ENCODE measurements at places on chromosomes 6 and 20.

- DNase-seq: no peak
Observed at GRCh38 chr20:48129345-48129942, 344.2 kb upstream of the SULF2 start.

DNA sequence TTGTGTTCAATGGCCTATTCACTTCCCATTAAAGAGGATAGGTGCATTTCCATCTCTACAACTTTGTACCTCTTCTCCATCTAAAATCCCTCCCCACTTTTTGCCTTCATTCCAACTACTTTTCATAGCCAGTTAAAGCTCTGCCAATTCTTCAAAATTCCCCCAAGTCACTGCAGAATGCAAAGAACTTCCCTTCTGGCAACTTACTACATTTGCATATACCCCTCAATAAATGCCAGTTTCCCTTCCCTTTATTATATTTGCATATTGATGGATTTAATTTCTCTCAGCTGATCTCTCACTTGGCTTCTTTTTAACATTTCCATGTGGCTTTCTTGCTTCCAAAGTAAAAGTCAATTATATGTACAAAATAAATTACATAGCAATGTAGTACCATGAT is 393.4 kb downstream of the HACE1 start:
- no peak for DNase-seq

DNA sequence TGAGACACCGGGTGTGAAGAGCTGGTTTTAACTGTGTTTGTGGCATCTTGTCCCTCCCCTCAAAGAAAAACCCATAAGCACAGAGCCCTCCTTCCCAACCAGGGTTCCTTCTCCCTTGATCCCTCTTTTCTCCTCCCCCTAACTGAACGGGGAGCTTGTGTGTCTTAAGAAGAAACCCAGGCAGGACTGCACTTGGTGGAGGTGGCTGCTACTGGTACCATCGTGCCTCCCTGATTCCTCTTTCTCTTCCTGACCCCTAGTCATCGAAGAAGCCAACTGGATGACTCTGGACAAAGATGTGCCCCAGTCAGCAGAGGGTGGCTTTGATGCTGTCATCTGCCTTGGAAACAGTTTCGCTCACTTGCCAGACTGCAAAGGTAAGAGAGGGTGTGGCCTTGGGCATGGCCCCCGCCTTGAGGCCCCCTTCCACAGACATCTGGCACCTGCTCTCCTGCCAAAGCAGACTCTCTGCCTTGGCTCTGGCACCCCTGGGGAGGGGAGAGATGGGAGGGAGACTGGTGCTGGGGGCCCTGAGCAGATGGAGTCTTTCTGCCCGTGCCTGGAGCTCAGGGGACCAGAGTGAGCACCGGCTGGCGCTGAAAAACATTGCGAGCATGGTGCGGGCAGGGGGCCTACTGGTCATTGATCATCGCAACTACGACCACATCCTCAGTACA is 2.1 kb downstream of the GNMT start:
- no peak for DNase-seq

DNA sequence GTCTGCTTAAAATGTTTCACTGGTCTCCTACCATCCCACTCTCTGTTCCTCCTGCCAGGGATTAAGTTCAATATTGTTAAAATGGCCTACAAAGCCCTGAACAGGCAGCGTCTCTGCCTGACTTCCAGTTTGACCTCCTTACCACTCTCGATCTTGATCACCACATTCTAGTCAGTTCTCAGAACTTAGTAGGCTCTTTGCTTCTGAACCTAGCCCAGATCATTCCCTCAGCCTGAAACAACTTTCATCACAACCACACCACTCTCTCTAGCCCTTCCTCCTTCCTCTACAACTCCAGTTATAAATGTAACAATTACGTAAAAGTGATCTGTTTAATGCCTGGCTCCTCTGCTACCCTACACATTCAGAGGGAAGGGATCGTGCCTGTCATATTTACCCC is 53.3 kb downstream of the ATG5 start:
- DNase-seq: no peak

GRCh38 chr6:116924245-116924644 is 47.2 kb downstream of the RFX6 start:
- DNase-seq: no peak

GRCh38 chr20:14877301-14878028 is 540.1 kb upstream of the FLRT3 start:
- no peak for DNase-seq

- DNase-seq: no peak
Observed at GRCh38 chr6:163405412-163406309, 8.9 kb upstream of the QKI start.

DNA sequence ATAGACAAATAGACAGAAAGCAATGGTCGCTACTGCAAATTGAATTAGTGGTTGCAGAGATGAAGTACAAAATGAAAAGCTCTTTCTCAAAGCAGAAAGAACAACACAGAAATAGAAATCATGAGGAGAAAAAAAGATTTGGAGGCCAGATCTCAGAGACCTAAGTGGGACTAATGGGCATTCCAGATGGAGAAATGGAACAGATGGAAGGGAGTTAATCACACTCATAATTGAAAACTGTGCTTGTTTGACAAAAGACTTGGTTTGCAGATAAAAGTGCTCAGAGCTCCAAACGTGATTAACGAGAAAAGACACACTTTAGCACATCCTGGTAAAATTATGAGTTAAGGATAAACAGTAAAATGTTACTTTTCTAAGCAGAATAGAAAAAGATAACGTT is 58.1 kb upstream of the SNRPB2 start:
- DNase-seq: no peak

- DNase-seq: no peak
Observed at GRCh38 chr20:18722371-18722770, 91.2 kb upstream of the SCP2D1 start.

GRCh38 chr6:24451581-24452388 is 37.6 kb downstream of the GPLD1 start:
- no peak for DNase-seq

DNA sequence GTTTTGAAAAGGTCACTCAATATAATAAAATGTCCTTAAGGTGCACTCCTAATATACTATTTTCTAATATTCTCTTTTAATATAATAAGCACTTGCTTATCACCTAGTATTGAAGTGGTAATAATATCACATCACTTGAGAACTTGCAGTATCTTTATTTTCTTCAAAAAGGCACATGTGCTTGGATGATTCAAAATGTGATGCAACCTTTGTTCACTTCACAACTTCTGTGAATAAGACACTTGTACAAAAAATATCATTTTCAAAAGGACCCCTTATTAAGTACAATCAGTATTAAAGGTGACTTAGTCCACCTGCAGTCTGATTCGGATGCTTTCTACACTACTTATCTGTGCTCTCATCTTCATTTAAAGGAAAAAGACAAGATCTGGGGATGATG is 3.4 kb downstream of the PRELID3B start:
- DNase-seq: no peak

DNA sequence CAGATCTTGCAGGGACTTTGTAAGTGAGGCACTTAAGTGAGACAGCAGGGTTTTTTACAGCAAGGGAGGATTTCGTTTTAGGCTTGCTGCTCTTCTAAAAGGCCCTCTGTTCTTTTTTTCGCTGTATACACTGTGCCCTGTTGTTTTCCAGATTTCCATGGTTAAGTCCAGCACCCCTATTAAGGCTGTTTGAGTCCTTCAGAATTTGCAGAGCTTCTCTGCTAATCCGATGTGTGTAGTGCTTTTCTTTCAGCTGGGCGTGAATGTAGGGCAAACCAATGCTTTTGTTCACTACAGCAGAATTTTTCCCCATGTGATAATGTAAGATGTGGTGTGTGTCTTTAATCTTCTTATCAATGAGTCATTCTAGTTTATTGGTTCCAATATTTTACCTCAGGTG is 200.5 kb upstream of the RREB1 start:
- no peak for DNase-seq

DNA sequence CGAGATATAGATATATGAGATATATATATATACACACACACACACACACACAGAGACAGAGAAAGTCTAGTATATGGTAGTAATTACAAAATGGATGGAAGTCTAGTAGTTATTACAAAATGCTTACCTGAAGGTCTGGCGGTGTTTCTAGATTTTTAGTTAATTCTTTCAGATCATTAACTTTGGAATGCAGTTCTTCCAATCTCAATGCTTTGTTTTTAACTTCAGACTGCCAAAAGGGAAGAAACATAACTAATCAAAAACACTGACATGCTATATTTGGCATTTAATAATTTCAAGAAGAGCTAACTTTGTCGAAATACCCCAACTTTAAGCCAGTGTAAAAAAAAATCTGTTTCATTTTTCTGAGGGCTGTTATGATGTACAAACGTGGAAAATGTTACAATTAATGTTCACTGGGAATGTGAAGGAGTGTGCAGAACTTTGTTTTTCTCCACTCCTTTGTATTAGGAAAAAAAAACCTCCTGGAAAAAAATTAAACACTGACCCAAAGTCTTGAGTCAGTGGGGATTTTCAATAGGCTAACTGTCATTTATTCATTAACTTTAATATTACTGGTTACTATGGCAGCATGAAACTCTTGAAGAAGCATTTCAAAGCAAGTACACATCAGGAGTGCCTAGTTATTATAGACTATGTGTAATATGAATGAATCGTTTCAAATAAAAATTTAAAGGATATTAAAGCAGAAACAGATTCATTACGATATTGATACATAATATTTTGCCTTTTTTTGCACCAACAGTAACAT is 232.9 kb downstream of the SYNE1 start:
- DNase-seq: no peak

- no peak for DNase-seq
Observed at GRCh38 chr20:50194831-50195523, 4.3 kb downstream of the CEBPB start.

- no peak for DNase-seq
Observed at GRCh38 chr6:36613200-36613995, 19.2 kb downstream of the SRSF3 start.

GRCh38 chr6:168078943-168079405 is at the start of gene FRMD1:
FRMD1 (minus strand) TSS chr6:168079212; CDS start chr6:168079094, 118 bp downstream.
- no peak for DNase-seq

DNA sequence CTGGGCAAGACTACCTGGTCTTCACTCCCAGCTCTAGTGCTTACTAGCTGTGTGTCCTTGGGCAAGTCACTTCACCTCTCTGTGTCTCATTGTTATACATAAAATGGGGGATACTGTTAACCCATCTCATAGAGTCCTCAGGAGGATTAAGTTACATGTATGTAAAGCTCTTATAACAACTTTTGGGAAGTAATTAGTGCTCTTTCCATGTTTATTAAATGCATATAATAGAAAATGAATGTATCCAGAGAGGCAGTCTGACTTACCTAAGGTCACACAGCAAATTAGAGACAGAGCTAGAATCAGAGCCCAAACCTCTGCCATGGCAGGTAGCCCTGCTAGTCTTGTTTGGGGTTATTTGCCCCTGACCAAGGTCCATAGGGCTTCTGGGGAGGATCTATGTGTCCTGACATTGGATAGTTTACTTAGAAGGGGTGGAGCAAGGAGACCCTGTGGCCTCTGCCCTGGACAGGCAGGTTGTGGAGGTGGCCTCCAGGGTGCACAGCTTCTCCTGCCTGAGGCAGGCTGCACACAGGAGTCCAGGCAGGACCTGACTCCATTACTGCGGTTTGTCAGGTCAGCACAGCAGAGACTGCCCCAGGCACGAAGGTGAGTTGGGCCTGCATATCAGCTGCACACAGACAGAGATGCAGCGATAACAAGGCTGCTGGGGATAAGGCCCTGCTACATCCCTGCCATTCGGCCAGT is 8.4 kb upstream of the MAPK13 start:
- no peak for DNase-seq

GRCh38 chr6:136947037-136947436 is 24.9 kb downstream of the SLC35D3 start:
- no peak for DNase-seq

- DNase-seq: no peak
Observed at GRCh38 chr6:56664029-56664428, 21.3 kb upstream of the DST start.

DNA sequence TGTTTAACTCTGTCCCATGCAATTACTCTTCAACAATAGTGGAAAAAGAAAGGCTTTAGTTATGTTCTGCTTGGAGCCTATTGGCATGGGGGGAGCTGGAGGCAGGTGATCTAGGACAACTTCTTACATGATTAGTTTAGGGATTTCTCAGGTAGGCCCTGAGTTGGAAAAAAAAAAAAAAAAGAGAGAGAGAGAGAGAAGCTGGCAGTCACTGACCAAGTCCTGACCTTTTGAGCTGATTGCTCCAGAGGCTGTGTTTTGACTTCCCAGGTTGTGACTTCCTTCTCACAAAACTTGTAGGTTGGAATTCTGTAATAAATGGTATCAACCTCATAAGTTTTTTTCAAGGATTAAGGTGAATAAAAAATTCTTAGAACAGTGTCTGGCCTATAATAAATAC is 7.8 kb downstream of the C6orf141 start:
- no peak for DNase-seq

- no peak for DNase-seq
Observed at GRCh38 chr6:9086331-9086730, 651.0 kb upstream of the SLC35B3 start.

DNA sequence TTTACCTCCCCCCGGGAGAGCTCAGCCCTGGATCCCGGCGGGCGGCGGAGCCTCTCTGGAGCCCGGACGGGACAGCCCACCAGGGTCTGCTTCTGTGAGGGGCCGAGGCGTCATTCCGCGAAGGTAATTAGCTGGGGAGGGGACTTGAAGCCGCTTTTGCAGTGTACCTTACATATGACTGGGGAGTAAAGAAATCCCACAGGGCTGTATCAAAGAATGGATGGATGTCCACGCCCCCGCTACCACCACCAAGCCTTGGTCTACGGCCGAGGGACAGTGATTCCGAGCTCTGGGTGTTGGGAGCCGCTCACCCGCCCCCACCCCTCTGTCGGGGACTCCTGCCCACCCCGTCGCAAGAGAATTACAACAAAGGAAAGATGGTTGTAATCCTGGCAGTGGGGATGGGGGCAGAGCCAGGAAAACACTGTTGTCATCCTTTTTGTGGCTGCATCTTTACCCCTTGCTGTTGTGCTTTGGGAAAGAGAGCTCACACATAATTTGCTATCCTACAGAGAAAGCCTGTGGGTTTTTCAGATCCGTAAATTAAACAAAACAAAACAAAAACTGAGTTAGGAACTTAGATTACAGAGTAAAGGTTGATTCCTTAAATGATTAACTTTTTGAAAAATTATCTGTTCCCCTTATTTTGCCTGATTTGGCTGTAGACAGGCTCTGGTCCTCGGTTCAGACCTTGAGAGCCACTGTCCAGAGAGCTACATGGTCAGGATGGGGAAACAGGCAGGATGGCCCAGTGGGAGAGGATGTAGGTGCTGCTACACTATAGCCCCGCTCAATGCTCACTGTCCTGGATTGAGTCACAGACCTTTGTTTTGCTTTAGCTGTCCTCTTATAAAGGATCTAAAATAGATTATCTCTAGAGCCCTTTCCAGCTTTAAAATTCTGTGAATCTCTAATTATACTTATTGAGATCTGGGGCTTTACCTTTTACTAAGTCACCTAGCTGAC is 997 bp upstream of the FBXO30 start:
- no peak for DNase-seq

GRCh38 chr20:58558486-58559367 is 43.5 kb upstream of the APCDD1L start:
- DNase-seq: no peak

- DNase-seq: no peak
Observed at GRCh38 chr20:18712882-18713281, 100.7 kb upstream of the SCP2D1 start.

DNA sequence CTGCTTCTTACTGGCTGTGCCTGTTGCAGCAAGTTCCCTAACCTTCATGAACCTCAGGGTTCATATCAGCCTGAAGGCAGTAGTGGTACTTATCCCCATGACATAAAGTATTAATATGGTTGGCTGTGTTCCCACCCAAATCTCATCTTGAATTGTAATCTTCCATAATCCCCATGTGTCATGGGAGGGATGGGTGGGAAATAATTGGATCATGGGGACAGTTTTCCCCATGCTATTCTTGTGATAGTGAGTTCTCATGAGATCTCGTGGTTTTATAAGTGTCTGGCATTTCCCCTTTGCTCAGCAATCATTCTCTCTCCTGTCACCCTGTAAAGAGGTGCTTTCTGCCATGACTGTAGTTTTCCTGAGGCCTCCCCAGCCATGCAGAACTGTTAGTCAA is 61.8 kb downstream of the FAM229B start:
- DNase-seq: no peak
